ENCODE measurements at places on chromosomes 3 and 15.

- no peak for DNase-seq
These were observed 146.9 kb downstream of the DNAJB8 start for GRCh38 chr3:128319741-128320141.

- no peak for DNase-seq
These were observed 106.1 kb upstream of the FRMD4B start for GRCh38 chr3:69491975-69492374.

GRCh38 chr3:175073219-175073905 lies 214.2 kb downstream of the NAALADL2 start:
- no peak for DNase-seq

GRCh38 chr3:17755836-17756235 lies 13.4 kb upstream of the TBC1D5 start:
- DNase-seq = no peak

GRCh38 chr3:17466028-17466427 lies 276.4 kb downstream of the TBC1D5 start:
- DNase-seq = no peak

DNA sequence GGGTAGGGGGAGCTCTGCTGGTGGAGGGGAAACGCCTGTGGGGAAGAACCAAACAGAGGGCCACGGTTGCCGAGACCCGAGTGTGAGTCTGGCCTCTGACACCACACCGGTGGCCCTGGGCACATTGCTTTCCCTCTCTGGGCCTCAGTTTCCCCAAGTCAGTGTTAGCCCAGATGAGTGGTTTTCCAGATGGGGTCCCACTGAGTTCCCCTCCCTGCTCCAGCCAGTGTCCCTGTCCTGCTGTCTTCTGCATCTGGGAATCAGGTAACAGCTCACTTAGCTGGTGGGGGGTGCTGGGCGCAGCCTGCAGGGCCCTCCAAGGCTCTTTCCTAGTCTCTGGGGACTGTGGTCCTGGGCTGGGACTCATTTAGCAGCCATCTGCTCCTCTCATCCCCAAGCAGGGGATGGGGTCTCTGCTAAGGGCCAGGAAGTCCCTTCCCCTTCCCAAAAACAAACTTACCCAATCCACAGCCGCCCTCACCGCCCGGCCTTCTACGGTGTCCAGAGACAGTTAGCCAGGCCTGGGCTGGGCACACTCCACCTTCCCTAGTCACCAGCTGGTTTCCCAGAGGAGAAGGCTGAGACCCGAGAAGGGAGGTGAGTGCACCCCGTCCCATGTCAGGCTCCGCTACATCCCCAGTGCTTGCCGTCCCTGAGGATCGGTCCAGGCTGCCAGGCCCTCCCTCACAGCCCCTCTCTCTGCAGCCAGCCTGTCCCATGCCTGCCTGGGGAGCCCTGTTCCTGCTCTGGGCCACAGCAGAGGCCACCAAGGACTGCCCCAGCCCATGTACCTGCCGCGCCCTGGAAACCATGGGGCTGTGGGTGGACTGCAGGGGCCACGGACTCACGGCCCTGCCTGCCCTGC lies 676 bp downstream of the GP9 start:
- DNase-seq = no peak

GRCh38 chr3:188559856-188560255 lies 405.9 kb downstream of the LPP start:
- no peak for DNase-seq

DNA sequence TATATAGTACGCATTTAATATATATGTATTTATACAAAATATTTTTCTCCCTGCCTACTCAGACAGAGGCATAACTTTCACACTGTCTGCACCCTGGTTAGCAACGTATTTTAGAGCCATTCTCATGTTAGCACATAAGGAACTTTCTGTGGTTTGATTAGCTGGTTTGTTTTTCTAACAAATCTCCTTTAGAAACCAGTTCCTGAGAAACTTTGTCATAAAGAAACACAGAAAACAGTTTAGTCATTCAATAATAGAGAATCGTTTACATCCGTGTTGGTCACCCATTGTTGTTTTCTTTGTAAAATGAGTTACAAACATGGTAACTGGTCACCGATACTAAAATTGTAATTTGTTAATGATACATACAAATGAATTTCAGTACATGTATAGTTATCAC lies 5.9 kb upstream of the NGRN start:
- no peak for DNase-seq

DNA sequence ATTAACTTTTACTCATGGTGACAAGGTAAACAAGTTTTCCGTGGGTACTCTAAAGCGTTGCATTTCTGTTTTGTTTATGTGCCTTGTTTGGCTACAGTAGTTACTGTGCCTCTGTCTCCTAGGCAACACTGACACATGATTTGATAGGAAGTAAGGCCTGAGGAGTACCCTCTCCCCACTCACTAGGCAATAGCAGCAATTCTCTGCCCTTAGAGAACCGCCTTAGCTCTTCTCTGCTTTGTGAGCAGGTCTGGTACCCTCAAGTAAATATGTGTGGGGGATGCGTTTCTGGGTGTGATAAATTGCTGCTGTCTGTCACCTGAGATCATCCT lies at the start of gene IL5RA:
TSS of gene IL5RA (minus strand) at position 76 of the 332 bp plus-strand sequence. CDS start 5,390 bp downstream, outside the sequence.
- DNase-seq = no peak

GRCh38 chr15:33135355-33135781 lies 59.1 kb downstream of the FMN1 start:
- no peak for DNase-seq

- DNase-seq = no peak
These were observed 109.2 kb downstream of the MYO5A start for GRCh38 chr15:52419494-52419893.

GRCh38 chr15:27767918-27768640 lies 331.0 kb downstream of the OCA2 start:
- no peak for DNase-seq

- DNase-seq = peak; percentile 69
These were observed at the start of gene ZNF592 for GRCh38 chr15:84748274-84749110. Gene ZNF592 (plus strand): TSS chr15:84748592. CDS start chr15:84782676, 34,084 bp downstream.

DNA sequence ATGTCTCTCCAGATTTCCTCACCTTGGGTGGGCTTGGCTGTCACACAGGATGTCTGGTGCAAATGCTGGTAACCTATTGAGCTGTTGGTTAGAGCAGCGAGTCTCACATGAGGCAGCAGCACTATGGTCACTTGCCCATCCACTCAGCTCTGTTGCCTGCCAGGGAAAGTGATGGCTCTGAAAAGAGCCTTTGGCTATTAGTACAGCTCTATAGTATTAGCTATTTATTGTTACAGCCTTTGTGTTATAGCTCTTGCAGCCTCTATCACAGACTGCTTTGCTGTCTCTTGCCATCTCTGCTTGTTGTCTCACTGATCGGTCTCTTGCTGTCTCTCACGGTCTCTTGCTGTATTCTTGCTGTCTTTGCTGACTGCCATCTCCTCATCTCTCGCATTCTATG lies 114.3 kb downstream of the MFSD1 start:
- DNase-seq = no peak

DNA sequence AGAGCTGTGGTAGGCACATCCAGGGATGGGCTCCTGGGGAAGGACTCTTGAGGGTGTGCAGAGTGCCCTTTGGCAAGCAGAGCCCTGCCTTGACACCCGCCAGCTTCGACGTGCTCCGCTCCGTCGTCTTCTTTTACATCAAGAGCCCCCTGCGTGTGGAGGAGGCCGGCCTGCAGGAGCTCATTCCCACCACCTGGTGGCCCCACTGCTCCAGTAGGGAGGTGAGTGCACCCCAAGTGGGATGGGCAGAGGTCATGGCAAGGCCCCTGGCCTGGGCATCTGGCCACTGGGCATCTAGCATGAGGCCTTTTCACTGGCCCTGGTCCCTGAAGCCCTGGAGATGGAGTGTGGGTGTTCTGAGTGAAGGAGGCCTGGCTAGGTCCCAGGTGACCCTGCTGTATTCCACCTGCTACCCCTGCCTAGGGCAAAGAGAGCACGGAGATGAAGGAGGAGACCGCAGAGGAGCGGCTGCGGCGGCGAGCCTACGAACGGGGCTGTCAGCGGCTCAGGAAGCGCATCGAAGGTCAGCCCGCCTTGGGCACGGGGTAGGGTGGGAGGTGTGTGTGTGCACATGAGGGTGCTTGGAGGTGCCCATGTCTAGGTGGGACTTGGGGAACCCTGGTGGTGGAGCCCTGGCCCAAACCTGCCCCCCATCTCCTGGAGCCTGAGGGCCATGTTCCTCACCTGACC lies 12.2 kb downstream of the RNF123 start:
- no peak for DNase-seq

GRCh38 chr3:45773714-45774449 lies 22.5 kb downstream of the SLC6A20 start:
- no peak for DNase-seq

DNA sequence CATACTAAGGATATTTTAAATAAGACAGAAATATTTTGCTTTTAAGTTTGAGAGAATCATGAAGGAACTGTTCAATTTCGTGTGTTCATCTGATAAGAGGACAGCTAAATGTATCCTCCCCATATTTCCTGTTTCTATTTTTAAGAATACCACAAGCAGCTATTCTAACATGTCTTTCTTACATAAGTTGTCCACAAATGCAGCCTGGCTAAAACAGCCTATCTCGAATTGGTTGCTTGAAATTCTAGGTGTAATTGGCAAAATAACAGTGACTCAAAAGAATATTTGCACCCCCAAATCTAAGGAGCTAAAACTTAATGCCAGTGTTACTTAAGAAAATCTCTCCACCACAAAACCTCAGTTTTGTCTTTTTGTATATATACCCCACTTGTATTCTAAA lies 35.0 kb downstream of the BTLA start:
- no peak for DNase-seq

GRCh38 chr3:171429635-171430034 lies 30.6 kb downstream of the TNIK start:
- DNase-seq = no peak

DNA sequence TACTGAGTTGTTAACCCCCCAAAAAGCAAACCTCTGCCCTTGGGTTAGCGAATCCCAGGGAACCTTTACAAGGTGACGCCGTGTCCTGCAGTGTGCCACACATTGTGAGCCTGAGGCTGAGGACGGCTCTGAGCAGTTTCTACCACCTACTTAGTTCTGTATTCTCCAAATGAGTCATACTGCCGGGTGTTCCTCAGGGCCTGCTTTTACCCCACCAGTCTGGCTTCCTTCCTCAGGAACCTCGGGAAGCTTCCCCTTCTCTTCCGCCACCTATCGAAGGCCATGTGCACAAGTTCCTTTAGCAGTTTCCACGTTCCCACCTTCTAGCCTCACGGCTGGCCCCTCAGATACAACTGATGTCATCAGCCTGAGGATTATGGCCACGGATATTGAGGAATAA lies 384.0 kb upstream of the TPM1 start:
- peak; percentile 25 for DNase-seq

DNA sequence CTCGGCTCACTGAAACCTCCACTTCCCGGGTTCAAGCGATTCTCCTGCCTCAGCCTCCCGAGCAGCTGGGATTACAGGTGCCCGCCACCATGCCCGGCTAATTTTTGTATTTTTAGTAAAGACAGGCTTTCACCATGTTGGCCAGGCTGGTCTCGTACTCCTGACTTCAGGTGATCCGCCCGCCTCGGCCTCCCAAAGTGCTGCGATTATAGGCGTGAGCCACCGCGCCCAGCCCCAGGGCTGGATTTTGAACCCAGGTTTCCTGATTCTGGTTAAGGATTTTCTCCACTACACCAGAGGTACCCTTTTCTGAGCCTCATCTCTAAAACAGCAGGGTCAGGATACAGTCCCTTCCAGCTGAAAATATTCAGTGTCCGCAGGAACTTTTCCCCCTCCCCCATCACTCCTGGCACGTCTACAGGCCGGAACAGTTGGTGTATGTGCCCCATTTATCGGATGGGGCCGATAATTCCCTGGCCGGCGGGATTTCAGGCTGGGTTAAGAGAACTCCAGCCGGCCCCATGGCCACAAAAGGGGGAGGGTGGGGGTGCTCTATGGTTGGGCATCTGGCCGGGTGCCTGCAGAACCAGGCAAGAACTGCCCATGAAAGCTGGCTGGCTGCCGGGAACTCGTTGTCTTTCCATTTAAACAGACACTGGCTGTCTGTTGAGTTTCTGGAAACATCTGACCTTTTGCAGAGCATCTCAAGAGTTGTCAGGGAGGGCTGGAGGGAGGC lies 26.8 kb upstream of the SEMA4B start:
- peak; percentile 92 for DNase-seq

DNA sequence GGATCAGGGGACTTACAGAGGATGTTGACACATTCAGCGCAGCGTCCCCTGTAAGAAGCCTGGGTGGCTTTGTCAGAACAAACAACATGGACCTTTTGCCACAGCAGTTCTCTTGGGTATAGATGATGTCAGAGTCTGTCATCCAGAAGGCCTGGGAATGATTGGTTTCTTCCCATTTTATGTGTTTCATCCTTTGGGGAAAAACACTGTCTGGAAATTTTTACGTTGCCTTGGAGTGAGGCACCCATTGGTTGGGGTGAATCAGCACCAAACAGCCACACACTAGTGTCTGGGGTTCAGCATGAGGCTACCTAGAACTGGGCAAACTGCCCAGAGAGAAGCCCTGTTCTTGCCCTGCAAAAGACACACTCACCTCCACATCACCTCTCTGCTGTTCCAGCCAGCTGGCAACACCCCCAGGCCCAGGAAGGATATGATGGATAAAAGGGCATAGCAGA lies 123.0 kb downstream of the FAM43A start:
- DNase-seq = no peak

- no peak for DNase-seq
These were observed 19.8 kb downstream of the RARRES1 start for GRCh38 chr3:158712443-158712842.

DNA sequence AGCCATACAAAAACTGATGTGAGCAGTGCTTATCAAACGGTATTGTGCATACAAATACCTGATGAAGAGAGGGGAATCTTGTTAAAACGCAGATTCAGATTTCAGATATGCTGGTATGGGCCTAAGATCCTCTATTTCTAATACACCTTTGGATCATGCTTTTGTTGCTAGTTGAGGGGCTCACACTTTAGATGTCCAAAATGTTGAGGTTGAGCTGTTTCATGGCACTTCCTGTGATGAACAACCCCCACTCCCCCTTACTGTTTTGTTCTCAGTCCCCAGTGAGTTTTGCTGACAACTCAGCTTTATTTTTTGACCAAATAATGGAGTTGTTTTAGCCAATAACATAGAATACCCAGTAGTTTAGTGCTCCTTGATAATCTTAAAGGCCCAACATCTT lies 53.2 kb downstream of the ROBO2 start:
- DNase-seq = no peak

GRCh38 chr3:93867425-93867824 lies 106.3 kb downstream of the PROS1 start:
- DNase-seq = no peak

- DNase-seq = no peak
These were observed 29.0 kb downstream of the PTH1R start for GRCh38 chr3:46906471-46907058.

DNA sequence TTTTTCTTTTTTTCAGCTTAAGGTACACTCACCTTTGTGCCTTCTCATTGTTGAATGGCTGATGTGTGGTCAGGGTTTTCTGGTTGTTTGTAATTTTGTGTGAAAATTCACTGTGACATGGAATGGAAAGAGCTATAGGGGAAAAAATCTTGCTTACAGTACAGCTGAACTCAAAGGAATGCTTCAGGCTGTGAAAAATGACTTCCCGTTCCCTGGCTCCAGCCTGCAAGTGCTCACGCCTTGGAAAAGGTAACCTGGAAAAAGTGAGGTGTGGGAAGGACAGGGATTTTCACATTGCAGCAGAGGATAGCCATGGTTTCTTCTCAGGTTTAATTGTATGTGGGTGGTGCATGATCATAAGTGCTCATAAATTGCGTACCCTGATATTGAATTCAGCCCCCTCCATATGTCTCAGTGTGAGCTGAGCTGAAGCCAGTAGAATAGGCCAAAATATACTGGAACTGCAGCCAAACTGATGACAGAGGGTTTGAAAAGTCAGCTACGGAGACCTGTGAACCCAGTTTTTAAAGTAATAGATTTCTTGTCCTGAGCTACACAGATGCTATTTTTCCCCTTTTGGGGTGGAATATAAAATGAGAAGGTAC lies 228.7 kb upstream of the RASGRP1 start:
- no peak for DNase-seq

GRCh38 chr3:124847051-124847450 lies 40.1 kb downstream of the ITGB5 start:
- DNase-seq = no peak

Data from substantia nigra (tissue), 51 donors.